ENCODE measurements at places on chromosomes 5 and 9. TPM values are rescaled to one million over a fixed set of nuclear protein-coding genes. Genes with fewer than 3 reads are reported as not detected.

Gene GABRA6
- not detected for total RNA-seq

Gene OTULINL
- 4.8 TPM for total RNA-seq

Gene TXNDC8
- not detected for total RNA-seq

Gene OR4F3
- not detected for total RNA-seq

Gene DMRTA1
- total RNA-seq, result 0.26 TPM

Gene STK32A
- total RNA-seq, result 0.24 TPM

Gene GARIN3
- total RNA-seq, result not detected

Gene HEMGN
- total RNA-seq, result not detected

Gene CD274
- 3.7 TPM for total RNA-seq

Gene NTMT1
- total RNA-seq, result 87.0 TPM

Gene CTXN3
- total RNA-seq, result not detected

Gene VPS13A
- 9.9 TPM for total RNA-seq

Gene PCDHA12
- under 0.01 TPM for total RNA-seq

Gene PCDHB16
- 0.13 TPM for total RNA-seq

Gene CARTPT
- not detected for total RNA-seq

Gene PDZD2
- 0.16 TPM for total RNA-seq

Gene SMIM33
- total RNA-seq, result not detected

Gene CENPH
- total RNA-seq, result 19.5 TPM

Gene GABRG2
- total RNA-seq, result not detected

Gene CARD9
- 4.7 TPM for total RNA-seq

Gene KIF4B
- 0.08 TPM for total RNA-seq

Gene CBY3
- not detected for total RNA-seq

Gene GLRA1
- total RNA-seq, result not detected

Gene ST8SIA4
- 3.1 TPM for total RNA-seq

Gene PPP1R26
- total RNA-seq, result 5.8 TPM

Gene PLK2
- 133 TPM for total RNA-seq

Gene TCF7
- 3.2 TPM for total RNA-seq

Gene PCDHA1
- total RNA-seq, result not detected

Gene KIF3A
- total RNA-seq, result 3.5 TPM

Gene DMRT3
- total RNA-seq, result not detected

Gene UBE2QL1
- not detected for total RNA-seq

Gene PCDHGA6
- total RNA-seq, result 1.0 TPM
